ENCODE measurements at places on chromosomes 6 and 20.

DNA sequence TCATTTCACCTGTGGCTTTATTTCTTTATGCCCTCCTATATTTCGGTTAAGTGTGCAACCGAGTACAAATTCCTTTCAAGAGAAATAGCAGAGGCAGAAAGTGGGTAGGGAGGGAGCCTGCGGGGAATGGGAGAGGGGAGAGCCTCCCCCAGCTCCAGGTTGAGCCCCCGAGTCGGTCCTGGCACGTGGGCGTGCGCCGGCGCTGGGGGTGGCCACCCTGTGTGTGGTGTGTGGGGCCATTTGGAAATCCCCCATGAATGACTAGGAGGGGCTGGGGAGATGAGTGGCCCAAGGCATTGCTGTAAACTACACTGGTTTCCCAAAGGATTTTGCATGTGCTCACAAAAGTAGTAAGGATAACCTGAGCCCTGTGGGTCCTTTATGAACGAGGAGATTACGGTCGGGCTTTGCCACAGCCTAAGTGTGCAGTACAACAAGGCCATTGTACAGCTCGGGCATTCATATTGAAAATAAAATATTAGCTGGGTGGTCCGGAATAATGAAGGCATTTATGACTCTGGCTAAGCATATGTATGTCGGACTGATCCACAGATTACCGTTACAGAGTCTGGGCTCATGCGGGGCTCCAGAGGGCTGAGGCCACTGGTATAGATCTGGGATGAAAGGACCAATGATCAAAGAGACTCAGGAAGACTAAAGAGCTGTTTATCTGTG lies 84.5 kb upstream of the RALGAPA2 start:
- DNase-seq: no peak

GRCh38 chr20:44702776-44703175 lies 12.4 kb upstream of the CCN5 start:
- DNase-seq: no peak

DNA sequence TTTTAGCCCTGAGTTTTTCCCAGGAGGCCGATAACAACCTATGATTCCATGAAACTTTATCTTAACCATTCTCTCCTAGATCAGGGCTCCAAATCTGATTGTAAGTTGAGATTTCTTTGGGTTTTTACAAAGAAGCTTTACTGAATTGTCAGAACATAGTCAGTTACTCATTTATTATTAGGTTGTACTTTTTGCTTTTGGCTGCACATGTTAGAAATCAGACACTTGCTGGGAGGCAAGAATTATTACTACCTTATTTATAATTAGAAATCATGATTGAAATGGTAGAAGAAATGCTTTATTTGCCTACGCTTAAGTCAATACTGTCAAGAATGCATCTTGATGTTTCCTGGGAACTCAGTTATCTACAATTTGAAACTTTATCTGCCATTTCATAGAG lies 63.3 kb downstream of the KCNS1 start:
- DNase-seq: no peak

DNA sequence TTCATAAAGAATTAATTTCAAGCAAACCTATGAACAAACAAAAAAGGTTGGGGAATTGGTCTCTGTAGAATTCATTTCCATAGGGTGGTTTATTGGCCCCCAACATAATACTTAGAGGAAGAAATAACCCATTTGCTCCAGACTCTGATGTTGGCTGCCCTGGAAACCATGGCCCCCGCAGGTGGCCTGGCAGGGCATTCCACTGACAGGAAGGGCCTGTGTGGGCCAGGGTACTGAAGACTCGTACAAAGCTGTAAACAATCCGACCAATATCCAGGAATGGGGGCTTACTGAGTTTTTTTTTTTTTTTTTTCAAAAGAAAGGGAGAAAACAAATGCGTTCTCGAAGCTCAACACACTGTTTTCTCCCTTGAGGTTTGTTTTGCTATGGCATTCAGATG lies 59.5 kb downstream of the CLIC5 start:
- DNase-seq: no peak

DNA sequence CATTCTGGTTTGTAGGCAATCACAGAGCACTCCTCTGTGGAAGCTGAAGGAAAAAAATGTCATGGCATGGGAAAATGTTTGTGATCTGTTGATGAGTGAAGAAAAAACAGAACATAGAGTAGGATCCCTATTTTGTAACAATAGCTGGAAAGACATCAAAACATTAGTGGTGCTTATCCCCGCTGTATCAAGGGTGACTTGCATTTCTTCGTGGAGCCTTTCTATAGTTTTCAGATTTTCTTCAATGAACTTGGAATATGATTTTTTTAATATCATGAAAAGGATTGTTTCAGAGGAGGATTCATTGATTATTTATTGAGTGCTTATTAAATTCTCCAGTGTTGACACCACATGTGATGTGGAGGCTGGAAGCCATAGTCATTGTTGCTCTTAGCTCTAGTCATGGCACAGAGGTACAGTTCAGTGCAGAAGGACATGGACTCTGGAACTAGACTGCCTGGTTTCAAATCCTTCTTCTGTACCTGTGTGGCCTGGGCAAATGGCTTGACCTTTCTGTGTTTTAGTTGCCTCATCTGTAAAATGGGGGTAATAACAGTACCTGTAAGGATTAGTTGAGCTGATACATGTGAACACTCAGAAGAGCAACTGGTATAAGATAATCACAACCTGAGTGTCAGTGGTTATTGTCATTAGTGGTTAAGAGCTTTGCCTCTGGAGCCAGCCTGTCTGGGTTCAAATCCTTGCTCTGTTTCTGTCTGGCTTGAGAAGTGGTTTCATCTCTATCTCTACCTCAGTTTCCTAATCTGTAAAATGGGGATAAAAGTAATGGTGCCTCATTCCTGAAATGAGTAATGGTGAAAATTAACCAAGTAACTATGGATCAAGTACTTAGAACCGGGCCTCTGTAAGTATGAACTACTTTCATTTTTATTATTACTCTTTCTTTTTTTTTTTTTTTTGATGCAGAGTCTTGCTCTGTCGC lies 14.7 kb upstream of the CDKN1A start:
- no peak for DNase-seq

GRCh38 chr6:109772883-109773431 lies 81.9 kb downstream of the FIG4 start:
- DNase-seq: peak; percentile 73

- DNase-seq: no peak
Measured at GRCh38 chr6:111536910-111537527, 54.0 kb upstream of the REV3L start.

- DNase-seq: no peak
Measured at GRCh38 chr6:167226791-167227190, 64.3 kb upstream of the UNC93A start.

GRCh38 chr6:37582306-37582705 lies 82.6 kb upstream of the CCDC167 start:
- DNase-seq: no peak

- no peak for DNase-seq
Measured at GRCh38 chr20:5196149-5196548, 69.3 kb downstream of the CDS2 start.

DNA sequence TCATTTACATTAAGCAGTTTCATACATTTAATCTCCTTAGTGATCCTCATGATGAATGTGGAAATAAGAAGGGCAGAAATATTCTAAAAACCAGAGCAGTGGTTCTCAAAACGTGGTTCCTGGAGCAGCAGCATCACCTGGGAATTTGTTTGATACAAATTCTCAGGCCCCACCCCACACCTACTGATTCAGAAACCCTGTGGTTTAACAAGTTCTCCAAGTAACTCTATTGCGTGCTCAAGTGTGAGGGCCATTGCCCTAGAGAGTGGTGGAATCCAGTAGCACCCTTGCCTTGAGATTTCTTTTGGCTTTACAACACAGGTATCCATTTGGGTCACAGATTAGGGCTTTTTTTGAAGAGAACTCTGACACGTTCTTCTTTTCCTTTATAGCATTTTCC lies 354.6 kb upstream of the FLRT3 start:
- DNase-seq: no peak

- no peak for DNase-seq
Measured at GRCh38 chr6:14583826-14584225, 466.3 kb downstream of the CD83 start.

DNA sequence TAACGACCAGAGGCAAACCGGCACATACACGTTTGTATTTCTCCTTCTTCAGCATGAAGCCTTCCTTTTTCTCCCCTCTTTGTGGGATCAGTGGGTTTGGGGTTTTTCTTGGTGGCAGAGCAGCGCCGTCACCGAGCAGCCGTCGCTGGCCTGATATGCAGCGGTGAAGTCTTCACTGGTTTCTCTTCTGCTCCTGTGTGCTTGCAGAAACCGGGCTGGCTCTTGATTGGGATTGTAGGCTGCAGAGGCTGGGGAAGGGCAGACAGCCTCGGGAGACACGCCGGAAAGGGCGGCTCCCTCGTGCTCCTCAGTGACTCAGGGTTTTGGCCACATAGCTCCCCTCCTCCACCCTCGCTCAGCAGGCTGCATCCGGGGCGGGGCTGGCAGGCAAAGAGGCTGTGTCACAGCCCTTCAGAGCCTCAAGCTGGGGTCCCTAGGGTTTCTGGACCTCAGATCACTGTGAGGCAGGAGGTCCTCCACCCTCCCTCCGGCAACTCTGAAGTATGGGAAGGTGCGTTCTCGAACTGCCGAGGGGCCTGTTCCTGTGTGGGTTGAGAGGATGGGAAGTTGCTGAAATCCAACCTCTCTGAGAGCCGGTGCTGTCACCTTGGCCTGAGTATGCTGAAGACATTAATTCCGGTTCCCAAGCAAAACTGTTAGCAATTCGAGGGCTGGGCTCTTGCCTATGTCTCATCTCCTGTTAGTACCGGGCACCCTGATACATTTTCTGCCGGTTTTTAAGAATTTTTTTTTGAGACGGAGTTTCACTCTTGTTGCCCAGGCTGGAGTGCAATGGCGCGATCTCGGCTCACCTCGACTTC lies 24.2 kb downstream of the NQO2 start:
- DNase-seq: no peak

GRCh38 chr20:13336308-13337089 lies 115.4 kb downstream of the ISM1 start:
- no peak for DNase-seq

DNA sequence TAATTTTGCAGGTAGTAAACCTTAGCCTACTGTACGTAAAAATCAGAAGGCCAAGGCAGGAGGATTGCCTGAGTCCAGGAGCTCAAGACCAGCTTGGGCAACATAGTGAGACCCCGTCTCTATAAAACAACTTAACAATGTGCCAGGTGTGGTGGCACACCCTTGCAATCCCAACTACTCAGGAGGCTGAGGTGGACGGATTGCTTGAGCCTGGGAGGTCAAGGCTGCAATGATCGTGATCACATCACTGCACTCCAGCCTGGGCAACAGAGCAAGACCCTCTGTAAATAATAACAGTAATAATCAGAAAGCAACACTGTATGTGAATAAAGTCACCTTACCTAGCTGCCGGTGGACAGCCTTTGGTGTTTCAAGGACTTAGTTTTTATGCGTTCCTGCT lies 48.9 kb downstream of the MTHFD1L start:
- DNase-seq: no peak

GRCh38 chr6:17045581-17046322 lies 56.1 kb upstream of the STMND1 start:
- no peak for DNase-seq

DNA sequence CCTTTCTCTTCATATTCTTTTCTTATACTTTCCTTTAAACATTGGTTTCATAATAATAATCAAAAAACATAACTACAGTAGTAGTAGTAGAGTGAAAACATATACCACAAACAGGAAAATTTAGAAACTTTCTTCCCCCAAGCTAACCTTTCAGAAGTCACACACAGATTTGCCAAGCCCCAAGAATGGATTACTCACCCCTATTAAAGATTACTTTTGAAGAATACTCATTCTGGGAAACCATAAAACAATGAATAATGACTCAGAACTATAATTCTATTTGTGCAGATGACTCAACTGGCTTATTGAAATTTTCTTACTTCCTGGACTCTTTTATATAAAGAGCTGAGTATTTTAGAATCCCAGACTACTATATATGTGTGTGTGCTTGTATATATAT lies 119.4 kb upstream of the GJE1 start:
- no peak for DNase-seq

- no peak for DNase-seq
Measured at GRCh38 chr6:43378631-43379030, 9.2 kb upstream of the ZNF318 start.

DNA sequence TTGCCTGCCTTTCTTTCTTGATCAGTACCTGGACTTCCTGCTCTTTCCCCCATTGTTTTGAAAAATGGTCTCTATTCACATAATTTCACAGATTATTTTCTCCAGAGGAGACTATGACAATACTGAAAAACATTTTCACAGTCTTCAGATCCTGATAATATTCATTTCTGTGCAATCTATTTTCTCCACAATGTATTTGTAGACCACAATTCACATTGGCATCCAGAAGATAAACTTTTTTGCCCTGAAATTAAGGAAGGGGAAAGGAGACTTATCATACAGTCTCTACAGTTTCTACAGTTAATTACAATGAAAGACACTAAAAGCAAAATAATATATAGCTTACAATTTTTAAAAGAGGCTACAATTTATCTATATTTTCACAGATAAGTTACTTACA lies 18.4 kb downstream of the LCA5 start:
- no peak for DNase-seq

GRCh38 chr6:96826865-96827264 lies 10.4 kb downstream of the GPR63 start:
- DNase-seq: no peak

- peak; percentile 75 for DNase-seq
Measured at GRCh38 chr6:70166088-70166958, 136.6 kb downstream of the COL9A1 start.

DNA sequence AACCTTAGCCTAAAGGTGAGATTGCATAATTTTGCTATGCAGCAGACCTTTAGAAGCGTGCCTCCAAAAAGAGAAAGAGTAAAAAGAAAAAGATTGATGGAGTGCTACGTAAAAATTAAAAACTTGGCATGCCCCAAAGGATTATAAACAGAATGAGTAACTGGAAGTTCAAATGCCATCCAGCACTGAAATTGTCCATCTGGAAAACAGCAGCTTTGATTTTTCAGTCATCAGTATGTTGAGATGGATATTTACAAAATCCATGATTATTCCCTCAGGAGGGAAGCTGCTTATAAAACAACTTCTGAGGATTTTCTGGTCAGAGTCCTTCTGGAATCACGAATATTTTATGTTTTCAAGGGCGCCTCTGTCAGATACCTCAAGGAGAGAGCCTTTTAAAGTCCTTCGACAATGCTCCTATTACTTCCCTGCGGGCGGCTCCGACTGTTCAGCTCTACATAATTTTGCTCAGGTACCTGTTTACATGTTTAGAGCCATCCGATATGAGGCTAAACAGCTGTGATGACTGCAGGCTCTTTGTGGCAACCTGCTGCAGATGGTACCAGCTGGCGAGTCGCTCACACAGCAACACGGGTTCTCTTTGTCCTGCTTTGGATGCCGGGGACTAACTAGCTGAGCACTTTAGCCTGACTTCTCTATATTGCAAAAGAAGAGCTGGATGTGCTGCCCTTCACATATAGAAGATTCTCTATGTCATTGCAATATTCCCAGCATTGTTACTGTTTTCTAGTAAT lies 83.3 kb downstream of the RCAN2 start:
- DNase-seq: no peak

DNA sequence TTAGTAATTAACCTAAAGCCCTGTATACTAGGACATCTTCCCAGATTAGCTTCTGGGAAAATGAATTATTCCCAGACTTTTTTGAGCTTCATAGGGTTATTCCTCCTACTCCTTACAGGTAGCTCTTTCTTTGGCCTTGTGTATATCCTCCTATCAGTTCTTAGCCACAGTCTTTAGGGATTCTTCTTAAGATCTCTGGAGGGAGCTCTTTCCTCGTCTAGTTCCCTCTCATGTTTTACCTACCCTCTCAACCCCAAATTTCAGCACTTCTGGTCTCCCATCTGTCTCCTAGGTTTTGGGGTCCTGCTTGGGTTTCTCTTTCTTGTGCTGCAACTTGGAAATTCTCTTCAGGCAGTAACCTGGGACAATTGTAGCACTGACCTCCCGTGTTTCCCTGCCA lies 46.4 kb upstream of the SLC35B3 start:
- DNase-seq: no peak

Data from NCI-H345 (cell line).